ENCODE measurements at places on chromosomes 5 and 9.

DNA sequence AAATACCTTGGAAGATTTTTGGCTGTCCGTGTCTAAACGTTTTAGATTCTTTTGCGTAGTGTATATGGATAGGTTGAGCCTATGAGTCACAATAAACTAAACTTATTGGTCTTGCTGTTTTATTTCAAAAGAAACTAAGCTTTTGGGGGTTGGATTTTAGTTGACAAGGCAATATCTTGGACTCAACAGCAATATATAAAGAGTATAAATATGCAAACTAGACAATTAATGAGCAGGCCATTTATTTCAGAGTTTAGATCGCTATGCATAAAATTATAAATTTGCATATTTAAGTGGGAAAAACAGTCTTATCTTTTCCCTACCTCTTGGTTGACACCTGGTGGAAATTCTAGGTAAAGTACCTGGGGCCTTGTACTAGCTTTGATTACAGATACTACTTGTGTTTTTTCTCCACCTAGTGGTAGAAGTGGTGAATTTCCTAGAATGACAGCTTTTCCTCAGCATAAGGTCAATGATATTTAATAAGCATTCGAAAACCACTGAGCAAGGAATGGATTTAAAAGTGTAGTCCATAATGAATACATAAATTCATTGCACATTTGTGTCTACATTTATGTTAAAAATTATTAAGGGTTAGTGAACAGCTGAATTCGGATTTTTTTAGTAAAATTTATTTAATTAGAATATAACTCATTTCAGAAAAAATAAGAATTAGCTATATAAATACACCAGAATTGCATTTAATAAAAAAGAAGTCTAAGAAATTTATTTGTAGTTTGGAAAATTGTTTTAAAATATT is 1.7 kb upstream of the ARRDC3 start:
- DNase-seq: peak; percentile 63

DNA sequence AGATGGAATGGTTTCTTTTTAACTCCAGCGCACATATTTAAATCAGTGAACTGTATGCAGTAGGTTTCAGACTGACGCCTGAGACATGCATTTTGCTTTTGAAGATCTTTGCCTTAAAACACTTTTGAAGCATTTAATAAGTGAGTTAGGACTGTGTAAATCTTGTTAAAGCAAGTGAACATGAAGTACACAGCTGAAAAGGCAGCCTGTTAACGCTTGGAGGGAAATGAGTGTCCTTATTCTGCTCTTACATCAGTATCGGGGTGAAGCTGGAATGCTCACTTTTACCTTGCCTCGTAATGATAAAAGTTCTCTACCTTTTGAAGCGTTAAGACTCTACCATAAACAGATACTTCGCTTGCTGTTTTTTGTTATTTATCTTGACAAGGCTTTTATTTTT is 552.2 kb downstream of the ZNF608 start:
- no peak for DNase-seq

DNA sequence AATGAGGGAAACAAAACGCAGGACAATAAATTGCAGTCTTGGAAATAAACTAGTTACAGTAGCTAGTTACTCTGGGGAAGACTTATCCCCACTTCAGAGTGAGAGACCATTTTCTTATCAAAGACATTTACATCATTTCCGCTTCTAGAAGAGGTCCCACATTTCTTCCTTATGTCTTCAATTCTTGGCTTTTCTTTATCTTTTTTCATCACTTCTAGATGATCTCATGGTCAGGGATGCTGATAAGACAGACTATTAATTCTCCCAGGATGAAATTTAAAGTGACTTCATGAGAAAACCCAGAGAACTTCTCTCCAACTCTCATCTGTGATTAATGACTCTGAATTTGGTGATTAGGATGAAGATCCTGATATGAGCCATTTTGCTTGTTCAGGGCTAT is 229.1 kb downstream of the MTRR start:
- DNase-seq: no peak

DNA sequence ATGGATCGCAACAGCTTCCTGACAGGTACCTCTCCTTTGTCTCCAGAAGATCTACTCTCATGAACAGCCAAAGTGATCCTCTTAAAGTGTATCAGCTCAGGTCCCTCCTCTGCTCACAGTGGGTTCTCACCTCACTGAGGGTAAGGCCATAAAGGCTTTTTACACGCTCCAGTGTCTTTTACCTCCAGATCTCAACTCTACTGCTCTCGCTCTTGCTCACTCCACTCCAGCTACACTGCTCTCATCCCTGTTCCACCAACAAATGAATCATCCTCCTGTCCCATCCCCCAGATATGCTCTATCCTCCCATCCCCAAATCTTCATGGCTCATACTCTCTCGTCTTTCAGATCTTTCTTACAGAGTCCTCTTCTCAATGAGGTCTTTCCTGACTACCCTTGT is 248.6 kb upstream of the EFNA5 start:
- no peak for DNase-seq

- no peak for DNase-seq
Observed at GRCh38 chr5:170315154-170315553, 17.6 kb upstream of the LCP2 start.

- no peak for DNase-seq
Observed at GRCh38 chr9:120932086-120932823, 5.7 kb upstream of the TRAF1 start.

DNA sequence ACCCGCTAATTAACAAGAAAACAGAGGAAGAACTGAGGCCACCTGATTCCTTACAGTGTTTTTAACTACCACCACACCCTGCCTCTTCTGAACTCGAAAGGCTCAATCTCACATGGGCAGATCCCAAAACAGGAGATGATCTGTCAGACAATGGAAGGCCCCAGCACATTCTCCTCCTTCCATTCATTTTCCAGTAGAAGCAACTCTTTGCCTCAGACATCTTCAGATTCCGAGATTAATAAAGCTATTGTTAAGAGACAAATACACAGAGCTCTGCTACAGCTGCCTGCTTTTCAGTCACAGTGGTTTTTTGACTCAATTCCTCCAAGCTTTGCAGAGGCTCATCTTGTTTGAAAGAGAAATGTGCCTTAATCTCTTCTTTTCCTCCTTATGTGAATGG is 127.2 kb upstream of the ADAMTSL1 start:
- no peak for DNase-seq

- DNase-seq: no peak
Observed at GRCh38 chr9:114055894-114056293, 22.2 kb downstream of the AMBP start.

- no peak for DNase-seq
Observed at GRCh38 chr9:98908897-98909634, 34.6 kb upstream of the COL15A1 start.

DNA sequence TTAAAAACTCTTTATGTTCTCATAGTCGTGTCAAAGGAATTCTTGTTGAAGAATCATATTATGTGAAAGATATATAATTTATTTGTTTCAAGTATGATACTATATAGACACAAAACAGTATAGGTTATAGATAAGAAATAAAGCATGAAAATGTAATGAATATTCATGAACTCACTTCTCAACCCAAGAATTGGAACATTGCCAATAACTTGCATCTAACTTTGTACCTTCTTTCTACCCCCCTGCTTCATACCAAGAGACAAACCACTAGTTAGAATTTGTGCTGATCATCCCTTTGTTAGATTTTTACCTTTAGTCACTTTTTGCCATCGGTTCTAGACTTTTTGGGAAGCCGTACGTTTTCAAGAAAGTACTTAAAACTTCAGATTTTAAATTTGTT is 32.6 kb downstream of the HSD17B4 start:
- no peak for DNase-seq

Data from activated CD8-positive, alpha-beta T cell treated with anti-CD3 and anti-CD28 coated beads for 36 hours (primary cell).